Left ventricle myocardium inferior (tissue), 1 donor: ENCODE measurements at places on chromosomes 7 and 10. TPM values are rescaled to one million over a fixed set of nuclear protein-coding genes. Genes with fewer than 3 reads are reported as not detected.

DNA sequence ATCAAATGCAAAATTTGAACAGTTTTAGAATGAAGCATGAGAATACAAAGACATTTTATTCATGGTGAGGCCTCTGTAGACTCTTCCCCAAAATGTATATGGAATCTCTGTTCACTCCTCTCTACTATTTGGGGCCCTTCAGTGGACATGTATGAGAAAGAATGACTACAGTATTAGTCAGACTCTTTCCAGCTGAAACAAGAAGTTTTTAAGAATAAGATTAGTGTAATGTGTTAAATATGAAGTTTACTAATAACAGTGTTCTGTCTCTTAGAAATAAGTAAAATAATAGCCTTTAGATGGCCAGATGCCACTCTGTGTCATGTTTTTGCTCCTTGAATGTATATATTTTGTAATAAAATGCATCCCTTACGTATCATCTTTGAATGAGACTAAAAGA, 585.6 kb downstream of the SUGCT start:
- no peak for DNase-seq

DNA sequence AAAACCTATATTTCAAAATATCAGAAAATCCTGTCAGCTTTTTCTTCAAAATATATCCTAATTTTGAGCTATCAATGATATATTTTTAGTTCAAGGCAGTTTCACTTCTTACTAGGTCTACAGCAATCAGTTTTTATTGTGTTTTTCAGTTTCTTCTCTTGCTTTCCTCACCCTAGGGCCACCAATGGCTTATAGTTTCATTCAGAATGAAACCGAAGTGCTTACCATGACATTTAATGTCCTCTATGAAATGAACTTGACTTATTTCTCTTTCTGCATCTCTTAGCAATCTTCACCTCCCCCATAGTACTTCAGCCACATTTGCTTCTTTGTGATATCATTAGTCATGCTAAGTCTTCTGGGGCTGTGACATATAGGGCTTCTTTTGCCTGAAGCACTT, 100.3 kb downstream of the ARL5B start:
- no peak for DNase-seq

- no peak for DNase-seq
Measured at GRCh38 chr7:68866200-68866570, 732.1 kb upstream of the AUTS2 start.

GRCh38 chr10:35927341-35927740, 285.2 kb upstream of the FZD8 start:
- no peak for DNase-seq

- no peak for DNase-seq
Measured at GRCh38 chr10:87511526-87511925, 6.8 kb downstream of the MINPP1 start.

DNA sequence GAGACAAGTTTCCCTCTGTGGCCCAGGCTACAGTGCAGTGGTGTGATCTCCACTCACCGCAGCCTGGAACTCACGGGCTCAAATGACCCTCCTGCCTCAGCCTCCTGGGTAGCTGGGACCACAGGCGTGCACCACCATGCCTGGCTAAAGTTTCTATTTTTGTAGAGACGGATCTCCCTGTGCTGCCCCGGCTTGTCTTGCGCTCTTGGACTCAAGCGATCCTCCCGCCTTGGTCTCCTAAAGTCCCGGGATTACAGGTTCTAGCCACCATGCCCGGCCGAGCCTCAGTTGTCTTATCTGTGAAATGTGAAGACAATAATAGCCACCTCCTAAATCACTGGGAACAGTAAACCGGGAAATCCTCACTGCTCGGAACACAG, 88.1 kb downstream of the FOXL3 start:
- DNase-seq, result no peak

DNA sequence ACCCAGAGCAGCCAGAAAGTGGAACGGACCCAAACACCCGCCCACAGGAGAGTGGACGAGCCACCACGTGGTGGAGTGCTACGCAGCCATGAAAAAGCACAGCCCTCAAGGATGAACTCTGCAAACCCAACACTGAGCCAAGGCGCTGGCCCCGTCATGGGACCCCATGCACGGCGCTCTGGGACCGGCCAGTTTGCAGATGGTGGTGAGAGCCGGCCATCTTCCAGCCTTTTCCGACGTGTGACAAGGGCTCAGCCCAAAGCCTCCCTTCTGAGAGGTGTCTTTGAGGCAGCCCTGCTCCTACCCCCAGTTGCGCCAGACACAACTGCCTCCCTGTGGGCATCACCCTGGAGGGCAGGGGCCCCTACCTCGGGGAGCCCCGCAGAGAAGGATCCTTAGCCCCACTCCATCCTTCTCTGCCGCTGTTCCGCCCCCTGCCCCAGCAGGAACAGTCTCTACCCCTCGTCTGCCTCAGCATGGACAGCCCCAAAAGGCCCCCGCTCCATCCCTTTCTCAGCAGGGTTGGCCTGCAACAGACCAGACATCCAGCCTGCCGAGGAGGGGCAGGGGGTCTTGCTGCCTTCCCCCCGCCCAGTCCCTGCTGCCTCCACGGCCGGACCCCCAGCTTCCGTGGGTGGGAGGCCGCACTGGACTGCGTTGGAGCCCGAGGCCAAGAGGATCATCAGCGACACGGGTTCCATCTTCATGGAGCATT, 75.7 kb downstream of the MICALL2 start:
- no peak for DNase-seq

GRCh38 chr10:44284198-44285084, 100.5 kb downstream of the CXCL12 start:
- DNase-seq, result no peak

DNA sequence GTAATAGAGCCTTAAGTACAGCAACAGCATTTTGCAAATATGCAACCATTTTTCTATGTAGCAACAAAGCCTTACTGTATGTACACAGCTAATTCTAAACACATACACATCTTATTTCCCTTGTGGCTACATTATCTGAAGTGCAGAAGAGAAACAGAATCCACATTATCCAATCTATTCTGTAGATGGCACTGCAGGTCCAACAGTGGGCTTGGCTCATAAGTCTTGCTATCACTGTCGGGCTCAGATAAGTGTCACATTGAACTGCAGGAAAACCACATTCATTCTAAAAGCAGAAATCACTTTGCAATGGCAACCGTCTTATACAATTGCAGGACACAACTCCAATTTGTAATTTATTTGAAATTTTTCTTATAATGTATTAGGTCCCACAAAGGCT, 109.8 kb upstream of the NOBOX start:
- no peak for DNase-seq

DNA sequence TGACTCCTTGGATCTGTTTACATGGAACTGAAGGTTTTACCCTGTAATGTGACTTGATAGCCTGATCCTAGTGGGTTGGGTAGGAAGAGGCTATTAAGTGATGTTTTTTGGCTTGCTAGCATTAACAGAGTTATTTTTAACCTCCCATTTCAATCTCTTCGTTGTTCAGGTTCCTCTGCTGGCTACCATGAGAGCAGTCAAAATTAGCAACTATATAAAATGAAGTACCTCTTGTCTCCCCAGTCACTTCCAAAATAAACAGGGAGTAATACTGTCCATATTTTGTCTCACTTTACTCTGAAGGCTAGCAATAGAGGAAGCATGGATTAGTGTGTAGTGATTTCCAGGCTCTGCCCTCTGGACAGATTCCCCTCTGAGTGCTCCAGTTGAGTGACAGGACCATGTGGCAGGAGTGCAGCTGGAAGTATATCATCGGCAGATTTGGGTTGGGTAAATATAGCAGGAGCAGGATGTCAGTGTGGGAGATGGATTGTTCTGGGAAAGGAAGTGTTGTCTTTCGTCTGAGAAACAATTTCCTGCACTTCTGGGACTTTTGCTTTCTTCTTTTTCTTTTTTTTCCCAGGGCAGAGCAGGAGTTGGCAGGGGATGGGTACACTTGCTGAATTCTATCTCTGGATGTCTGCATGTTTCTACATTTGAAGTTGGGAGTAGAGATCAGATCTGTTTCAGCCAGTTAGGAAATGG, 35.2 kb downstream of the GBF1 start:
- DNase-seq, result peak; percentile 37

DNA sequence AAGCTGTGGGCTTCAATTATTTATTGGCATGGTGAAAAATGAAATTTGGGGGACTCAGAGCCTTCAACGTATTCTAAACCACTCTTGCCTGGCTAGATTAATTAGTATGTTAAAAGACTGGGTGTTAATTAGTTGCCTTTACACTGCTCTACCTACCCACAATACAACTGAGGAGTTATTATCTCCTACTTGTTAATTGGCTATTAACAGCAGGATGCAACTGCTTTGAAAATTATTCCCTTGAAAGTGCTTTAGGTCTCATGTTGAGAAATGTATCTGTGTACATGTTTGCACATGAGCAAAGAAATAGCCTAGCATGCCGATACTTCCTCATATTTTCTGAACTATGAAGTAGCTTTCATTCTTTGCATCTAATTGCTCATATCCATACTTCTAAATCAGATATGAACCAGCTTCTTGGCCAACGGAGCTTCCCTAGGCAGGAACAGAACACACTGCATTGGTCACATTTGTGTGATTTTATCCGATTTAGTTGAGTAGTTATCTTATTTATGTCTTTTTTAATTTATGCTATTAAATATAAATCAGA, 155.8 kb downstream of the GPAM start:
- no peak for DNase-seq

GRCh38 chr7:1569016-1569415, 816 bp downstream of the PSMG3 start:
- no peak for DNase-seq

DNA sequence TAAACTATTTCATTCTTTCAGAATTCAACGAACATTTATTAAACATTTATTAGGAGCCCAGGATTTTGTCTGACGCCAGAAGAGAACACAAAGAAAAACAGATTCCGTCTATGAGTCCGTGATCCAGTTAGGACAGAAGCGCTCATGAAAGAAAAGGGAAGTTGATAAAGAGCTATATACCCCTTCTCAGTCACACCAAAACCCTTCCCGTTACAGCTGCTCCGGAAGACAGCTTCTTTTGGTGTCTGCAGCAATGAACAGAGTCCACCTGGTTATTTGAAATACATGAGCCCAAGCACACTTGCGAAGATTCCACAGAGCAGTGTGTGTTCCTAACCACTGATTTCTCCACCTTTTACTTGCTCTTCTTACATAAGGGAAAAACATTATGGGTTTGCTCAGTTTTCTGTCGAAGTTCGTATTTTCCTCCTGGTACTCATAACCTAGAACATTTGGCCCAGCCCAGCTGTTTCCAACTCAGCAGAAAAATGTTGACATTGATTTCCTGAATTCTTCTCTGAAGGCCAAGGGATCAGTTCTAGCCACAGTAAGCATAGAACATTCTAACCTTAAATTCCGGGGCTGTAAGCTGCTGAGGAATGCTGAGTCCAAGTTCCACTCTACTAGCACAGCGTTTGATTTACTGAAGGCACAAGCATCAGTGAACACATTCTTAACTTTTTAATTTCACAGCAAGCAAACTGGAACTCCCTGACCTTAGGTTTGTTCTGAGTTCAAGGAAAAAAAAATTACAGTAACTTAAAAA, 206.5 kb downstream of the SORCS1 start:
- DNase-seq, result no peak

- DNase-seq, result no peak
Measured at GRCh38 chr10:114703377-114704107, 45.5 kb upstream of the ABLIM1 start.

DNA sequence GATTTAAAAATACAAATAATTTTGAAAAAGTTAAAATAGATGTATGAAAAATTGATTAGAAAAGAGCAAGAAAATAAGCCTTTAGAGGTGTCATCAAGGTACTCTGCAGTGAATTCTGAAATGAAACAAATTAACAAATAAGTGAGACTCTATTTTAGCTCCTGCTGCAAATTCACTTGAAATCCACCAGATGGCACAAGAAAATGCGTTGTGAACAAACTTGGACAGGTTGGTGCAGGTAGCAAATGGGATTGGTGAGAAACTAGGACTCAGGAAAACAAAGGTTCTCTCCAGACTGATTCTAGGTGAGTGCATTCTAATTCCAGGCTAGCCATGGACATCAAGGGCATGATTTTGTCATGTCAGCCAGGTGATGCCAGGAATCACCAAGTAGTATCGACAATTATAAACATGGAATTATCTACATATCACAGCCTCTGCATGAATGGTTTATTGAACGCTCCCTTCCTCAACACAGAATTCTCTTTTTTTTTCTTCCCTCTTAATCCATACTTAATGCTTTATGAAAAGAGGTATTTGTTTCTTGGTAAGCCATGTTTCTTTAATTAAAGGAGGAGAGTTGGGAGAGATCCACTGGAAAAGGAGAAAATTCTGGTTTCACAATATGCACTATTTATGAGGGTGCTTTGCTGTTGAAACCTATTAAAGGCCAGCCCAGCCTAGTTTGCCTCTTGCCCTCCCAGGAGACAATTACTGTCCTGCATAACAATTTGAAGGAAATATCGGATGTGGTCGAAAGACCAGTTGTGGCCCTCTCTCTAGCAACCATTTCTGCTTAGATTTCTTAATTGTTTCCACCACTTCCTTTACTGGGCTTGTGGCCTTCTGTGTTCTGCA, 118.1 kb downstream of the ZNF365 start:
- DNase-seq, result no peak

GRCh38 chr10:1348773-1349050, 292.5 kb downstream of the WDR37 start:
- no peak for DNase-seq

GRCh38 chr7:52726493-52726892, 308.9 kb upstream of the POM121L12 start:
- no peak for DNase-seq

DNA sequence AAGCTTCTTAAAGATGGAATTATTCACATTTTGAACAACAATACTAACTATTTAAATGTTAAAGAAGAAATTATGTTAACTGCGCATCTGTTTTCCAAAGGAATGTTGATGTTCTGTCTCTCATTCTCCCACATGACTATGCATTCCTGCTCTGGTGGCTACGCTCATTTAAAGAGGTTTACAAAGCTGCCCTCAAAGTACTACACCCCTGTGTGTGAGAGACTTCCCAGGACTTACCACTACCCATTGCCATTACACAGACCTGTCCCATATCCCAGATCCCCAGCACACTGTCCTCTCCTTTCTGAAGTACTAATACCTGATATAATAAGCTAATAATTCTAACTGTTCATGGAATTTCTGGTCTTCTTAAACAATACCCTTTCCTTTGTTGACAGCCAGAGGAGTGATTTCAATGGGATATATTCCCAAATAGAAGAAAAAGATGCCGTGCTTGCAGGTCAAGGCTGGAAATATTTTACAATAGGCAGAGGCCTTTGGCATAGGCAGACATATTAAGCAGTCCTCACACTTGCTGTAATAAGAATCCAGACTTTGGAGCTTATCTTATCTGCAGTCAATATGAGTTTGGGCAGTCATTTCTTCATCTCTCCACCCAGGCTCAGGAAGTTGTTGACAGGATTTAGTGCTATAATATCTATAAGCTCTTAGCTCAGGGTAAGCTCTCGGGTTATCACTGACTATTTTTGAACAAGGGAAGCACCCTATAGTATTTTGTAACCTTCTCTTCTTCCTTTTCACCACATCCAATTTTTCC, 12.2 kb downstream of the LIPF start:
- DNase-seq, result no peak

VSTM2A gene
- not detected for total RNA-seq

SFRP4 gene
- 2.1 TPM for total RNA-seq

FBXO24 gene
- 0.25 TPM for total RNA-seq

SEMA4G gene
- total RNA-seq, result 0.52 TPM

LEP gene
- total RNA-seq, result 0.14 TPM

GDF10 gene
- 0.22 TPM for total RNA-seq

IFIT1B gene
- not detected for total RNA-seq

CLEC5A gene
- total RNA-seq, result 0.47 TPM

IKZF1 gene
- 2.1 TPM for total RNA-seq

SDK1 gene
- 1.3 TPM for total RNA-seq

PIK3AP1 gene
- 5.4 TPM for total RNA-seq
